ENCODE measurements at places on chromosomes 1 and 21.

DNA sequence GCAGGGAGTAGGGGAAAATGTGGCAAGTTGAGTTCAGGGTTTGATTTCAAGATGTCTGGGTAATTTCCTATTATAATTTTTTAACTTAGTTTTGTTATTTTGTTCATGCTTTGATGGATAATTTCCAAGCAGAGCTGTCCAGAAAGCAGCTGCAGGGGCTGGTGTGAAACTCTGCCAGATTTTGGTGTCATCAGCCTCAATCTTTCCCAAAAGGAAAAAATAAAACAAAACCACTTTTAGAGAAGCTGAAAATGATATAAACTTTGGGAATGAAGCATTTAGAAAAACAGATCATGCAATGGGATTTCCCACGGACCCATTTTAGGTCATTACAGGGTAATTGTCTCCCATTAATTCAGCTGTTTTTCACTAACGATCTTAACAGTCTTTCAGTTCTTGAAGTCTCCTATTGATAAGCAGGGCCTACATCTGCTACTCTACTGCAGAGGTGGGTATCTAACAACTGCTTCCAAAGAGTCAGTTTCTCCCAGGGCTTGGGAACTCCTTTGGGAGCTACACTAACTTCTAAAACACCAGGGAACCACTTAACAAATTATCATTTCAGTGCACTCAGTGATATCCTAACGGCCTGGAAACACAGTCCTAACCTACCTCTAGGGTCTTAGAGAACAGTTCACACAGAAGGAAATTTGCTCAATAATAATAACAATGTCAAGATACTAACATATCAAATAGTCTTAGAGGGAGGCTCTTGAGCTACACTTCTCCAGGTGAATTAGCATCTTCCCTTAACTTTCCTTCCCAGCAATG, 12.3 kb downstream of the ZNF436 start:
- no peak for DNase-seq

DNA sequence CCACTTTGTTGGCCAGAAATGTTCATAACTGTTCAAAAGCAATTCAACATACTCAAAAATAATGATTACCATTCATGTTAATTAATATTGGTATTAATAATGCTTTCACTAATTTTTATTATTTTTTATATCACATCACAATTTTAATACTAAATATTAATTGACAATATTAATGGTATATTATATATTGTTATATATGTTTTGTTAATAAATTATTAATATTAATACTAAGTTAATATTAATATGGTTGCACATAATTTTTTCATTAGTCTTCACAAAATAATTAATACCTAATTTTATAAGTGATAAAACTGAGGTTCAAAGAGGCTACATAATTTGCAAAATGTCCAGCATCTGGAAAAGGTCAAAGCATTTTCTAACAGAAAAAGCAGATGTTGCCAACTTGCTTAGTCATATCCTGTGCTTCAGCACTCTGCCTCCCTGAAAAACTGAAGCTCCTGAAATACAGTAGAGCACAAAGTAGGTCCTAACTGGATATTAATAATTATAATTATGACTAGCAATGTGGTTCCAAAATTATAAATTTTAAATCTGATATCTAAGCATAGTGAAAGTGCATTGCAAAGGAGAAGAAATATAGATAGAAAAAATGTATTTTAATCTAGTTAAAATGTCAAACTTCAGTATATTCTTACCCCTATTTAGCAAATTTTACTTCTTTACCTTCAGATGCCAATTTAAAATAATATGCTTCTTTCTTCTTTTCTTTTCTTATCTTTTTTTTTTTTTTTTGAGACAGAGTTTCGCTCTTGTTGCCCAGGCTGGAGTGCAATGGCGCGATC, 123.2 kb upstream of the TNFSF4 start:
- no peak for DNase-seq

- no peak for DNase-seq
Observed at GRCh38 chr1:226209307-226210059, 14.0 kb upstream of the MIXL1 start.

GRCh38 chr1:183027791-183028190, 4.6 kb downstream of the LAMC1 start:
- no peak for DNase-seq

- DNase-seq: no peak
Observed at GRCh38 chr1:192555399-192555798, 20.2 kb upstream of the RGS1 start.

- DNase-seq: no peak
Observed at GRCh38 chr1:185397183-185397582, 80.1 kb upstream of the IVNS1ABP start.

DNA sequence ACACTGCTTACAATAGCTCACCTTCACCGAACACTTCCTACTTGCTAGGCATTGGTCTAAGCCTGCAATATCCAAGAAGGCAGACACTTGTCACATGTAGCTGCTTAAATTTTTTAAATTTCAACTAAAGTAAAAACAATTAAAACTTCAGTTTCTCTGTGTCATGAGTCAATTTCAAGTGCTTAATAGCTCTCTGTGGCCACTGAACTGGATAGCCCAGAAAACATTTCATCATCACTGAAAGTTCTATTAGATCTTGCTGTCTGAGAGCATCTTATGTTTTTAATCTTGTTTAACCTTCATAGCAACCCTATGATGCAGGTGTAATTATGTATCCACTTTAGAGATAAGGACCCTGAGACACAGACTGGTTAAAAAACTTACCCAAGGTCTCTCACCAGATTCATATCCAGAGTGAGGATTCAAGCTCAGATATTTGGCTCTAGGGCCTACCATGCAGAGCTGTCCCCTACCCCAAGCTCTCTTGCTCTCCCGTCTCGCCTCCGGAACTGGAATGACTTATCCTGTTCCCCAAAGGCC, 2.6 kb upstream of the FCRL6 start:
- DNase-seq: no peak

All from stimulated activated CD8-positive, alpha-beta memory T cell treated with anti-CD3 and anti-CD28 coated beads, Interleukin-15, amount 100 ng/mL, for 48 hours (primary cell).